ENCODE measurements at places on chromosomes 6 and 20. TPM values are rescaled to one million over a fixed set of nuclear protein-coding genes. Genes with fewer than 3 reads are reported as not detected.

- H3K27me3 ChIP-seq = no peaks in the 10 kb centered on the region
- peak; percentile 94 for DNase-seq
- H3K4me1 ChIP-seq = no peaks in the 10 kb centered on the region
- peak overlapping the region; percentile 100 for H3K27ac ChIP-seq
- no peaks in the 10 kb centered on the region for H3K36me3 ChIP-seq
Observed at GRCh38 chr6:32195902-32196681, 3.6 kb upstream of the GPSM3 start.

- no peaks in the 10 kb centered on the region for H3K36me3 ChIP-seq
- no peak overlapping the region for H3K27ac ChIP-seq
- no peak overlapping the region for H3K4me3 ChIP-seq
Observed at GRCh38 chr20:14951105-14951504, 613.7 kb upstream of the FLRT3 start.

DNA sequence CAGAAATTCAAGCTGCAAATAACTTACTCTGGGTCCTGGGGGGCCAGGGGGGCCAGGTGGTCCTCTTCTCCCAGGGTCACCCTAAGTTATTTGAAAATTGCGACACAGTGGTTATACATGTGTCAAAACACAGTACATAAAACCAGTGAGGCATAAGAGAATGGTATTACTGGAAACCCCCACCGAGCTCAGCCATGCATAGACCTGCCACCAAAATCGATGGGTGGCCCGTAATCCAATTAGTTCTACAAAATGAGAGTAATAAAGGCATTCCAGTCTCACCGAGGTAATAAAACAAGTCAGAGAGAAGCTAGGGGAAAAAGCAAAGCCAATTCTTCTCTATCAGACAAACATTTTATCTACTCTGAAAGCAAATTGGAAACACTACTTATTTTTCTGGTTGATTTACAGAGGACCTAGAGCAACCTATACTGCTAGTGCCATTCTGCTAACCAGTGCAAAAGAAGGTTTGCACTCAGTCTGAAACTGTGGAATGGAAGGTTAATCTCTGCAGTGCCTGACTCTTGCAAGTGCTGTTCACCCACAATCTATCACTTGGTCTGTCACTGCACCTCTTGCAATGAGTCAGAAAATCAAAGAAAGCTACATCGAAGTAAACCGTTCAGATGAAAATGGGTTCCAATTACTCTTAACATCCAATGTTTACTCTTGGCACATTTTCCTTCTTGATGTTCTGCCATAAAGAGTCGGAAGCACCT is 32.4 kb downstream of the COL9A1 start:
- DNase-seq = no peak
- no peaks in the 10 kb centered on the region for H3K27me3 ChIP-seq
- H3K27ac ChIP-seq = no peak overlapping the region
- no peak overlapping the region for H3K4me3 ChIP-seq

GRCh38 chr6:96458771-96459170 is 62.8 kb upstream of the UFL1 start:
- no peaks in the 10 kb centered on the region for H3K4me1 ChIP-seq
- no peak overlapping the region for H3K27ac ChIP-seq
- H3K4me3 ChIP-seq = no peak overlapping the region
- no peak for DNase-seq
- H3K36me3 ChIP-seq = no peaks in the 10 kb centered on the region

DNA sequence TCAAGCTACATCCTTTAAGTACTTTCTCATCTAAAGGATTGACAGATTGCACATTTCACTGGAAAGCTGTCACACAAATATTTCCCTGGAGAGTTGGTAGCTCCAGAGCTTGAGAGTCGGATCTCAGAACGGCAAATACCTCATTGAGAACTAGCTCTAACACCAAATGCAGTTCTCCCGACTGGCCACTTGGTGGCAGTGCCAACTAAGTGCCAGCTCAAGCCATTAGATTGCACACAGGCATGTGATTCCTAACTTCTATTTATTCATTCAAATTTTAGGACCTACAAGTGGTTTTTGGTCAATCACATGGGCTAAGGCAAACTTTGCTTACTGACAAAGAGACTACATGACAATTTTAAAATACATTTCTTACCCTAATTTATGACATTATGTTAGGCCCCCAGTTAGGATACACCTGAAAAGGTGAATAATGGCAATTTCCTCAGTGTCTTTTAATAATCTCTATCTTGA is 7.9 kb upstream of the MCHR2 start:
- H3K36me3 ChIP-seq = no peaks in the 10 kb centered on the region
- H3K27ac ChIP-seq = no peak overlapping the region
- H3K4me3 ChIP-seq = no peak overlapping the region
- H3K4me1 ChIP-seq = no peaks in the 10 kb centered on the region
- no peak for DNase-seq

DNA sequence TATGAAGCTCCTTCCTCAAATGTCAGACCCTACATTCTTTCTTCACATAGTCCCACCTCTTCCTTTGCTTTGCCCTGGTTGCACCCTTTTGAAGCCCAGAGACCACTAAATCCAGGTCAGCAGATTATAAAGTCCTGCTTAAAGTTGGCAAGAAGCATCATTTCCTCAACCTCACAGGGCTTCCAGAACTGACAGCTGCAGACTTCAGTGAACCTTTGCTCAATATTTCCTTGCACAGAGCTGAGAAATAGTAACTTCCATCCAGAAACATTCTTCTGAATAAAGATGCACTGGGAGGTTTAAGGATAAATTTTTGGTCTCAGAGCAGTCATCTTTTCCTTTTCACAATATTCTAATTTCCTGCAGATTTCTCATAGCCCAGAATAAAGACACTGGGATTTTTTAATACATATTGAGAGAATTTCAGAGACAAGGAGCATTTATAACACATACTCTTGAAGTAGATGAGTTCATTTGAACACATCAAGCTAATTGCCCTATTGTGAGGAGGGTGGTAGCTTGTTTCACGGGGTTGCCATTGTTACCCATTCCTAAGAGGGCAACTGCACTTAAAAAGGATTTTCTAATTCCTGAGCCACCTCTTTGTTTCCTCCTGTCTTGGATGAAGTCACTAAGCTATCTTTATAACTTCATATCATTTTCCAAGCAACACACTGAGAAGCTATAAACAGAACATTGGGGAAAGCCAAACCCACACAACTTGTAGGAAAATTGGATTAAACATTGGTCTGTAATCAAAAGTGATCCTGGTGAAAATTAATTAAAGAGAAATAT is 150.2 kb upstream of the PLN start:
- H3K4me3 ChIP-seq = no peak overlapping the region
- H3K27ac ChIP-seq = no peak overlapping the region
- no peaks in the 10 kb centered on the region for H3K4me1 ChIP-seq
- no peaks in the 10 kb centered on the region for H3K27me3 ChIP-seq
- H3K36me3 ChIP-seq = no peaks in the 10 kb centered on the region

- no peak overlapping the region for H3K27ac ChIP-seq
- H3K4me3 ChIP-seq = no peak overlapping the region
- no peaks in the 10 kb centered on the region for H3K4me1 ChIP-seq
- no peaks in the 10 kb centered on the region for H3K36me3 ChIP-seq
- no peak for DNase-seq
- H3K27me3 ChIP-seq = no peaks in the 10 kb centered on the region
Observed at GRCh38 chr20:45432294-45432693, 16.4 kb downstream of the PIGT start.

GRCh38 chr20:46803123-46804020 is 91.3 kb upstream of the EYA2 start:
- no peaks in the 10 kb centered on the region for H3K27me3 ChIP-seq
- no peaks in the 10 kb centered on the region for H3K4me1 ChIP-seq
- no peaks in the 10 kb centered on the region for H3K36me3 ChIP-seq
- no peak overlapping the region for H3K27ac ChIP-seq

- H3K36me3 ChIP-seq = no peaks in the 10 kb centered on the region
- no peak overlapping the region for H3K27ac ChIP-seq
Observed at GRCh38 chr20:24149881-24150307, 161.3 kb upstream of the GGTLC1 start.

PGC gene
- total RNA-seq = not detected

HNF4A gene
- total RNA-seq = not detected

XKR7 gene
- total RNA-seq = not detected

MEP1A gene
- total RNA-seq = not detected

RAB44 gene
- 1.0 TPM for total RNA-seq

TMEM14A gene
- total RNA-seq = 39.6 TPM

OPN5 gene
- not detected for total RNA-seq
